ENCODE measurements at places on chromosomes 4 and X.

DNA sequence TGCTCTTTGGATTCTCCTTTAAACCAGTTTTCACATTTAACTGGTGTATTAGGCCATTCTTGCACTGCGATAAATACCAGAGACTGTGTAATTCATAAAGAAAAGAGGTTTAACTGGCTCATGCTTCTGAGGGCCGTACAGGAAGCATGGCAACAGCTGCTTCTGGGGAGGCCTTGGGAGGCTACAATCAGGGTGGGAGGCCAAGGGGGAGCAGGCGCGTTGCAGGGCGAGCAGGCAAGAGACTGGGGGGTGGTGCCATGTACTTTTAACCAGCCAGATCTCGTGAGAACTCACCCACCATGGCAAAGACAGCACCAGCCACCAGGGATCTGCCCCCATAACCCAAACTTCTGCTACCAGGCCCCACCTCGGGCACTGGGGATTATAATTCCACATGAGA is 38.1 kb downstream of the RNF212 start:
- no peak for DNase-seq

DNA sequence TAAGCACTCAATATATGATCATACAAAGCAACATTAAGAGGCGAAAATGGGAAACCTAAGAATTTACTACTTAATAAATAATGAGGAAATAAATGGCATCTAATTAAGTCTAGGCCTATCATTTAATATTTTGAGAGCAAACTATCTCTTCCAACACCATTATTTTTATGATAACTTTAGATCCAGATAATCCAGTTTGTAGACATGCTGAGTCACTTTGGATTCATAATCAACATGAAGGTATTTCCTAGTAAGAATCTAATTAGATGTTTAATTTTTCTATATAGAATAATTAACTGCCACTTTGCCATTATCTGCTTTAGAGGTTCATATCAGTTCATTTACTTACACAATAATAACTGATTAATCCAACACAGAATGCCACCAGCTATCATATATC is 336.2 kb downstream of the INPP4B start:
- no peak for DNase-seq

GRCh38 chr4:7716010-7716721 is 223.5 kb downstream of the AFAP1 start:
- no peak for DNase-seq

DNA sequence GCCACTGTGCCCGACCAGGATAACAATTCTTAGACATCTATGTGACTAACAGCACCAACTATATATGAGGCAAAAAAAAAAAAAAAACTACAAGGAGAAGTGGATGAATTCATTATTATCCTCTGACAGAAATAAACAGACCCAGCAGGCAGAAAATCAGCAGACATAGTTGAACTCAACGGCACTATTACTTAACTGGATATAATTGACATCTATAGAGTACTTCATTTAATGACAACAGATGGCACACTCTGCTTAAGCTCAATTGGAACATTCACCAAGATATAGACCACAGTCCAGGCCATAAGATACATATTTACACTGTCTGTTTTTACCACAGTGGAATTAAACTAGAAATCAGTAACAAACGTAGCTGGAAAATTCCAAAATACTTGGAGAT is 13.3 kb downstream of the CLDN22 start:
- no peak for DNase-seq

DNA sequence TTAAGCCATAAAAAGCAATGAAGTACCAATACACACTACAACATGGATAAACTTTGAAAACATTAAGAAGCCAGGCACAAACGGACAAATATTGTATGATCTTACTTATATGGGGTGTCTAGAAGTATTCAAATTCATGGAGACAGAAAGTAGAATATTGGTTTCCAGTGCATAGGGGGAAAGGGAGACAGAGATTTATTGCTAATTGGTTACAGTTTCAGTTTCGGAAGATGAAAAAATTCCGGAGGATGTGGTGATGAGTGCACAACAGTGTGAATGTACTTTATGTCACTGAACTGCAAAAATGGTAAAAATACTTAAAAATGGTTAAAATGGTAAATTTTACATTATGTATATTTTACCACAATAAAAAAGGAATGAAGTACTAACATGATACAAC is 5.1 kb upstream of the PRDX4 start:
- peak; percentile 51 for DNase-seq

- no peak for DNase-seq
These were observed 137.2 kb downstream of the MAGEC1 start for GRCh38 chrX:142040906-142041305.

DNA sequence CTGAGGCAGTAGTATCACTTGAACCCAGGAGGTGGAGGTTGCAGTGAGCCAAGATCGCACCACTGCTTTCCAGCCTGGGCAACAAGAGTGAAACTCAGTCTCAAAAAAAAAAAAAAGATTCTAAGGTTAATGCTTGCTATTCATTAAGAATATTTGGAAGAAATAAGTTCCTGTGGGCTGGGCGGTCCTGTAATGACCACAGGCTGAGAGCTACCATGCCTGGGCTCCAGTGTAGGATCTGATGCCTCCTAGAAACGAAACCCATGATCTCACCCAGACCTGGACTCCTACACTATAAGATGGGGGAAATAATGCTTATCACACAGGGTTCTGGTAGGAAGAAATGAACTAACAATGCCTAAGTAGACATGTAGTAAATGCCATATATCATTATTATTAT is 17.8 kb downstream of the TMEM192 start:
- no peak for DNase-seq

DNA sequence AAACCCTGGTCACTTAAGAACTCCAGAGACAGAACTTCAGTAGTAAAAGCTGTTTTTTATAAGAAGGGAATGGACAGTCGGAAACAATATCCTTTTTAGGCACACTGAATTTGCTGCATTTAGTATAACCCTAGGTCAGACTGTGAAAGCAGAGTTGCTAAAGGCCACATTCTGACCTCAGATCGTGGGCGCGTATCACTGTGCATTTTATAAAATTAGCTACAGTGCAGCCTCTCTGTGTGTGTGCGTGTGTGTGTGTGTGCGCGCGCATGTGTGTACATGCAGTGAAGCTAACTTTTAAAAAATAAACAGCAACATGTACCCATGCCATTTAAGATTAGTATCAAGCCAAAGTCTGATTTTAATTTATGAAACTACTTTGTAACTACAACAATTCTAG is 8.0 kb downstream of the ZNF827 start:
- no peak for DNase-seq

All from CD4-positive, alpha-beta T cell treated with Interleukin-4 for 4 hours (primary cell).